SW 1271 (cell line): ENCODE measurements at places on chromosomes 2 and 18.
A peak's percentile ranks its signal among the peaks of the same experiment; 100 is the strongest.

DNA sequence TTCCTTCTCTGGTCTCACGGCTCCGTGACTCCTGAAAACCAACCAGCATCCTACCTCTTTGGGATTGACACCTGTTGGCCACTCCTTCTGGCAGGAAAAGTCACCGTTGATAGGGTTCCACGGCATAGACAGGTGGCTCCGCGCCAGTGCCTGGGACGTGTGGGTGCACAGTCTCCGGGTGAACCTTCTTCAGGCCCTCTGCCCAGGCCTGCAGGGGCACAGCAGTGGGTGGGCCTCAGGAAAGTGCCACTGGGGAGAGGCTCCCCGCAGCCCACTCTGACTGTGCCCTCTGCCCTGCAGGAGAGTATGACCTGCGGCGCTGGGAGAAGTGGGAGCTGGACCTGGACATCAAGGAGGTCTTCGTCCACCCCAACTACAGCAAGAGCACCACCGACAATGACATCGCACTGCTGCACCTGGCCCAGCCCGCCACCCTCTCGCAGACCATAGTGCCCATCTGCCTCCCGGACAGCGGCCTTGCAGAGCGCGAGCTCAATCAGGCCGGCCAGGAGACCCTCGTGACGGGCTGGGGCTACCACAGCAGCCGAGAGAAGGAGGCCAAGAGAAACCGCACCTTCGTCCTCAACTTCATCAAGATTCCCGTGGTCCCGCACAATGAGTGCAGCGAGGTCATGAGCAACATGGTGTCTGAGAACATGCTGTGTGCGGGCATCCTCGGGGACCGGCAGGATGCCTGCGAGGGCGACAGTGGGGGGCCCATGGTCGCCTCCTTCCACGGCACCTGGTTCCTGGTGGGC lies 10.0 kb downstream of the PROC start:
- no peak for DNase-seq

- DNase-seq = no peak
Observed at GRCh38 chr2:190846746-190847145, 33.9 kb upstream of the GLS start.

DNA sequence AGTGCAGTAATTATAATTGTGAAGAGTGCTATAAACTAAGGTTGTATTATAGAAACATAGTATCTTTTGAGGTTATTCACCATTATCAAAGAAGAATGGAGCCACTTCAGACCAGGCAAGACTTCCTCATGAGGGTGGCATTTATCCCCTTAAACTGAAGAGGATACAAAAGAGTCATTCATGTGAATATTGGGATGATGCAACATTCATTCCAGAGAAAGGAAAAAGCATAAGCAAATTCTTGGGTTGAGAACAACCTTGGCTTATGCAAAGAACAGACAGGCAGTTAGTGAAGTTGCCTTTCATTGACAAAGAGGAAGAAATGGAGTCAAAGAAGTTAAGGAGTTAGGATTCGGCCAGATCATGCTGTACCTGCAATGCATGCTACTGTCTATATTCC lies 682.5 kb downstream of the MBD2 start:
- DNase-seq = no peak

- DNase-seq = no peak
Observed at GRCh38 chr18:31241425-31241824, 76.5 kb upstream of the DSG1 start.

DNA sequence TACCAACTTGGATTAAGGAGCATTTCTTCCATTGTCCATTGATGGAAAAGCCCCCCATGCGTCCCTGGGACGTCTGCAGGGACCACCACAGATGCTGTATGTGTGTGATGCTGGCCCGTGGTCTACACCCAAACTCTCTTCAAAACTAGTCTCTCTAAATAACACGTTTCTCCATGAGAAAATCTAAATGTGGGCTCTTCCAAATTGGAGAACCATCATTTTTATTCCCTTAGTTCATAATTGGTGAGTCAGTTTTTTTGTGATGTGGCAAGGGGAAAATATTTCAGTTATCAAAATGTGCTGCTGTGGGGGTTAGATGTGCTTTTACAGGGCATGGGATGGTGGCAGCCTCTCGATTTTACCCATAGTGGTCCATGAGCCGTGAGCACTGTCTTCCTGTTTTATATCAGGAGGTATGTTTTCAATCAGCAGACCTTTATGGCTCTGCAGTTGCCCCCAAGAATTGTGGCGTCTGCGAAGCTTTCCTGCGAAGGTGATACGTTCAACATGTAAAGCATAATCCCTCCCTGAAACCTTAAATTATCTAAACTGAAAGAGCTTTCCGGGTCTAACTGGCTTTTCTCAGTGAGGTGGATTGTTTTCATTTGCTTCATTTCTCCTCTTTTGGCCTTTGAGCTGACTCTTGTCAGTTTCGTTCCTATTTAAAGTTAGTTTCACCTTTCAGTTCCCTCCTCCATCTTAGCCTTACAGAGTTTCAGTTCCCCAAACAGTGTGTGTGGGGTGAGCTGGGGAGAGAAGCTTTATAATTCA lies 78.4 kb downstream of the SETBP1 start:
- DNase-seq = no peak

DNA sequence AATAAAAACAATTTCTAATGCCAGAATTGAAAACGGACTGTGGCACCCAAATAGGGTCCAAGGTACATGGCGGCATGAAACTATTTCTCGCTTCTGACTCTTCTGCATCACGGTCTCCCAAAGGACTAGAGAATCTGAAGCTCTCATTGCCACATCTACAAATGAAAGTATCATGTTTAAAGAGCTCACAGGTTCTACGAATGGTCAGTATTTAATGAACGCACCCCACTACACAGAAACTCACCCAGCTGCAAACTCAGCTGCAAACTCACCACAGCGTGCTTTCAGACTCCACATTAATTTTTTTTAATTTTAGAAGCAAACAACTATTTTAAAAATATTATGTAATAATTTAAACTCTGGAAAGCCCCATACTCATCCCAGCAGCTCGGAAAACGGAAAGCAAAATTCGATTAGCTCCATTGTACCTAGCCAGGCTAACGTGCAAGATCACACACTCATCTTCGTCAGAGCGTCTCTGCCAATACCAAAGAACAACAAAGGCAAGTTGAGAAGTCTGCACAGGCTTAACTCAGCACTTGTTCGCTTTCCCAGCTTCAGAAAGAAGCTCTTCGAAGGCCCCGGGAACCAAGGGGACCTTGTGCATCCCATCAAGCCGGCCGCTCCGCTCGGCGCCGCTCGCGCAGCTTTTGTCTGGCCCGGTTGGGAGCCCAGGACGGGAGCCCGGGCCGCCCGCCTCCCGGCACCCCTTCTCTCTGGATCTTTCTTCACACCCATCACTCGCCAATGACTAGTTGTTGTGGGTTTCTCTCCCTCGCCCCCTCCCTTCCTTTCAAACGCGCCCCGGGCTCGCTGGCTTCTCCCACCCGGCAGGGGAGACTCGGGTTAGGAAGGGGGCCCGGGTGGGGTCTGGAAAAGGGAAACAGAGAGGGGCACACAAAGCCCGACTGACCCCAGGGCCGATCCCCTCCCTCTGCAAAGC lies 785 bp downstream of the CLASP1 start:
- DNase-seq = peak; percentile 2

DNA sequence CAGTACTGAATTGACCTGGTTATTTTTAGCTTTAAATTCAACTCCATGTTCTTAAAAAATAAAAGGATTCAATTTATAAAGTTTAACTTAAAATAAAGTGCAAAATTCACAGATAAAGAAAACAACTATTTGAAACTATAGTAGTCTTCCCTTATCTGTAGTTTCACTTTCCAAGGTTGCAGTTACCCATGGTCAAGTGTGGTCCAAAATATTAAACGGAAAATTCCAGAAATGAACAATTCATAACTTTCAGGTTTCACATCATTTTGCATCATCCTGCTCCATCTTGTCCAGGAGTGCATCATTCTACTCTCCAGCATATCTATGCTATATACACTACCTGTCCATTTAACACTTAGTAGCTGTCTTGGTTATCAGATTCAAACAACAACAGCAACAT lies 54.5 kb upstream of the ZNF804A start:
- DNase-seq = no peak

GRCh38 chr2:8332646-8333045 lies 349.2 kb upstream of the ID2 start:
- no peak for DNase-seq

DNA sequence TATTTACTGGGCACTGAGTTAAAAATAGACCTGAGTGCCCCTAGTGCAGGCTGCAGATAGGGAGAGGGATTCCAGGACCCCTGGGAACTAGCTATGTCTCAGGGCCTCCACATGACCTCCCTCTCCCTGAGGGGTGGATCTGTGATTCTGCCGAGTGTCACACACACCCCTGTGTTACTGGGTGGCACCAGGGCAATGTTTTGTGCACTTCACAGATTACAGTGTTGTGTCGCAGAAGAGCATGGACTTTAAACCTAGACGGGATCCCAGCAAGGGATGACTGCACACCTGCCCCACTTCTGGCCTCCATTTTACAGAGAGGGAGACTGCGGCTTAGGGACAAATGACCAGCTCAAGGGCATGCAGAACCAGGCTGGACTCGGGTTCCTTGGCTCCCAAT lies 65.6 kb downstream of the ZFP36L2 start:
- no peak for DNase-seq

GRCh38 chr2:141137122-141137693 lies 993.6 kb downstream of the LRP1B start:
- no peak for DNase-seq

DNA sequence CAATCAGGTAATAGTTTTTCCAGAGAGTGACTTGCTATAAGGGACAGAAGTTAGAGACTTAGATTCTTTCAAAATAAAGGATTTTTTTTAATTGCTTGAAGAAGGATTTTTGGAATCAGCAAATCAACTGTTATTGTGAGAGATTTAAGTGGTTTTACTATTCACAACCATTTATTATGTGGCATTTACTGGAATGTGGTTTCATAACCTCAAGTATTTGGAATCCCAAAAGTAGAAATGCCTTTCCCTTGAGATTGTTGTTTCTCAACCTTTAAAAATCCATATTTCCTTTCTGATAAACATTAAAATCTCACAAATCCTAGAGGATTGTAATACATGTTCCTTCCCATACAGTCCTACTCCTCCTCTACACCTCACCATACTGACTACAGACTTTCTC lies 5.0 kb downstream of the TANK start:
- no peak for DNase-seq

DNA sequence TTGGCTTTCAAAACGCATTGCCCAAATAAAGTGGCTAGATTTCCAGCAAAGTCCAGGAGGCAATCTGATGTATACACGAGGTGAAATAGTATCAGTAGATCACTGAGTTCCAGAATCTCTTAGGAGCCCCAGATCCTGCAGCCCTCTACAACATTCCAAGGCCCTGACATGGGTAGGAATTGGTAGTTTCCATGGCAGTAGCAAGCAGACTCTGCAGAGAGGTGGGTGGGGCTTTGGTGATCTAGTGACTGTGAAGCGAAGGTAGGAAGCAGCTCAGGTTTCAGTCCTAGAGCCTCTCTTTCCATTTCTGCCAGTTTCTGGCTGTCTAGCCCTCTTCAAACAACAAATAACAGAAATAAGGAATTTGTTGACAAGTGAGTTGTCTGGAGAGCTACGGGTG lies 13.8 kb upstream of the SGPP2 start:
- no peak for DNase-seq

DNA sequence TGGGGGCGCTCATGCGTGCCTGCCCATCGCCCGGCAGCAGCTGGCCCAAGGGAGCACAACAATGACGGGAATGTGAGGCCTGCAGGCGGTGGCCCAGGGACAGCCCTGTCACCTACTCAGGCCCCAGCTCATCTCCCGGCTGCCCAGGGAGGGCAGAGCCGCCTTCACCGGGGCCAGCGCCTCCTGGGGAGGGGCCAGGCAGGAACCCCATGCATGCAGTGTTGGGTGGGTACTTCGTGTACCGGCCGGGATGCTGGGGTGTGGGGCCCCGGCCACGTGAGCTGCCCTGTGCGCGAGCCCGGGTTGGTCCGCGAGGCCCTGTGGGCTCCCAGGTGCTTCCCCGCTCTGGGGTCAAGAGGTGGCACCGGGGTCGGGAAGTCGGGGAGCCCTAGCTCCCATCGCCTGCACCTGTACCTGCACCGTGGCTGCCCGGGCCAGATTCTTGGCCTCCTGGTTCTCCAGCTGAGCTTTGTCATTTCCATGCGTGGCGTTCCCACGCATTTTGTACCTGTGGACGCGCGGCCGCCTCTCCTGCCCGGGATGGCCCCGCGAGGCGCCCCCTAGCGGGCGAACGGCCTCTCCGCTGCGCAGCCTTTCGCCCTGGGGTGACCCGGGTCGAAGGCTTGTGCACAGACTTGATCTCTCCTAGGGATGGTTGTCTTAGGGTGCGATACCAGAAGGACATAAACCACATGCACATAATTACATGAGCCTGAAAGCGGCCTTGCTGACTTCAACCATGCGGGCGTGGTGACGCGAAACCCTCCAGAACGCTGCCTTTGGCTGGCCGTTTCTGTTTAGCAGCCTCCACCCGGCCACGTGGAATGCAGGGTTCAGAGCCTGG lies 950 bp downstream of the KLHL30 start:
- no peak for DNase-seq

- DNase-seq = no peak
Observed at GRCh38 chr2:229179628-229180027, 91.5 kb downstream of the PID1 start.

- DNase-seq = no peak
Observed at GRCh38 chr2:182912518-182912915, 46.1 kb upstream of the FRZB start.

GRCh38 chr2:9373047-9373446 lies 50.3 kb downstream of the ITGB1BP1 start:
- no peak for DNase-seq

DNA sequence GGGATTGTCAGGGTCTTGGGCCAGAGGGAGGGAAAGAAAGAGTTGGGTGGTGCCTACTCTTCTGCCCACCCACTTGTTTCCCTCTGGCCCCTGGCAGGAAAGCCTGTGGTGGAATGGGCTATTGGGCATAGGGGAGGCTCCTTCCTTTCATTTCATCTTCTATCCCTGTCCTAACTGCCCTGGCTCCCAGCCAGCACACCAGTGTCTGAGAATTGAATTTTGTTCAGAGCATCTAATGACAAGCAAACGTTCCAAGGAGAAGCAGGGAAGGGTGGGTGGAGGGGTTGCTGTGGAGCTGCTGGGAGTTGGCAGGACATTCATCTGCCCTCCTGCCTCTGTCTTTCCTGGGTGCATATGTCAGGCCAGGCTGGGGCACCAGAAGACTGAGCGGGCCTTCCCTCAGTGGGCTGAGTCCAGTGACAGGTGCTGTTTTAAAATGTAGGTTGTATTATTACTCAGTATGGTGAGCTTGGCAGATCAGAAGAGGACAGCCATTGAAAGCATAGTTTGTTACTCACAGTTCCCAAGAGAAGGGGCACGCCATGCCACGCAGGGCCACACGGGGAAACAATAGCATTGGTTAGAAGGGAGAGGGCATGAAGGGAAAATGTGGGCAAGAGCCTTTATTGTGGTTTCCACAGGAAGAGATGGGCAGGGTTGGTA lies 171.9 kb downstream of the ACOXL start:
- DNase-seq = no peak

- no peak for DNase-seq
Observed at GRCh38 chr2:58494071-58494501, 253.0 kb upstream of the FANCL start.

GRCh38 chr18:74722237-74722636 lies 124.6 kb downstream of the ZNF407 start:
- no peak for DNase-seq

- DNase-seq = no peak
Observed at GRCh38 chr18:75053028-75053629, 155.8 kb downstream of the PTGR3 start.
